ENCODE measurements at places on chromosomes 1 and 21. TPM values are rescaled to one million over a fixed set of nuclear protein-coding genes. Genes with fewer than 3 reads are reported as not detected.

Gene OR6N1
- not detected for total RNA-seq

Gene CAPN8
- total RNA-seq, result 94.7 TPM

Gene S100A12
- total RNA-seq, result not detected

Gene LIN28A
- total RNA-seq, result not detected

Gene COL6A2
- total RNA-seq, result 22.0 TPM

Gene GSTM5
- not detected for total RNA-seq

Gene RNF115
- total RNA-seq, result 8.8 TPM

Gene GPA33
- total RNA-seq, result not detected

DNA sequence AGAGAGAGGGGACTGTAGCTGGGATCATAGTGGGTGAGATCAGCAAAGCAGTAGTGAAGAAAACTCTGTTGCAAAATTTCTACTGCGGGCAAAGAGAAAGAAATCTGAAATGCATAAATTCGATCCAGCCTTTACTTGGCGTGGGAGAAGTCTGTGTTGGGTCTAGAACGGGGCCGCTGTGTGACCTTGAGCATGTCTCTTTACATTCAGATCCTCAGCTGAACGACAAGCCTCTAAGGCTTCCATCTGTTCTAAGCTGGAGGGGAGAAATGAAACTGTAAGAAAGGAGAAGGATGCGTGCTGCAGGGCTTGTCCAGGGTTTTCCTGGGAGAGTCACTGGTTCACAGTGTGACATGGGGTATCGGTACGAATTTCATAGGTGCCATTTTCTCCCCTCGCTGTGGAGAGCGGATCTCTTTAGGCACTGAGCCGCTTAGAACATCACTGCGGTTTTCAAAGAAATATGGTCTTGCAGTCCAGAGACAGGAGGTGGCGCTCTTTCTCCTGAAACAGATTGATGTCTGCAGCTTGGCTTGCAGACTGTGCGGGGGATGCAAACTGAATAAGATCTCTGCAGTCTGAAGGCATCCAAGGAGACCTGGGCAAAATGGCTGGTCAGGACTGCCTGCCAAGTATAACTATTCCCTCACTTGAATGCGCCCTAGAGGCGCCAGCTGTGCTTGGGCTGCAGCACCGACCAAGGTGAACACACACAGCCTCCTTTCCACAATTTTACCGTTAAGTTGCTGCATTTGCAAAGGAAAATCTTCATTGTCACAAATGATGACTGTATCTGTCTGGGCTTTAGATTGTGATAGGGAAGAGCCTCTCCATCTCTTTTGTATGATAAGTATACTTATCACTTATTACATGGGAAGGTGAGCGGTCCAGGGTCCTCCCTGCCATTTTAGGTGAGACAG, 104.1 kb downstream of the XCL2 start:
- no peaks in the 10 kb centered on the region for H3K36me3 ChIP-seq
- peak overlapping the region; percentile 35 for H3K4me3 ChIP-seq

DNA sequence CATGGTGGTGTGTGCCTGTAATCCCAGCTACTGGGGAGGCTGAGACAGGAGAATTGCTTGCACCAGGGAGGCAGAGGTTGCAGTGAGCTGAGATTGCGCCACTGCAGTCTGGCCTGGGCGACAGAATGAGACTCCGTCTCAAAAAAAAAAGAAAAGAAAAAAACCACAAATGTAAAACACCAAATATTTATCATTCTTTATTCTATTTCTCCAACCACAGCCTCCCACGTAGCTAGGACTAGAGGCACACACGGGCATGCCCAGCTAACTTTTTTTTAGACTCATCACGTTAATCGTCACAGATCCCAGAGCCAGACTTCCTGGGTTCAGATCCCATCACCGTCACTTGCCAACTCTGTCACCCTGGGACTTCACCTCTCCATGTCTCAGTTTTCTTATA, 13.5 kb downstream of the DNAJC16 start:
- H3K27me3 ChIP-seq, result no peaks in the 10 kb centered on the region
- no peak for DNase-seq
- no peaks in the 10 kb centered on the region for H3K36me3 ChIP-seq
- no peak overlapping the region for H3K4me3 ChIP-seq
- H3K27ac ChIP-seq, result no peak overlapping the region

GRCh38 chr1:49026230-49026811, 249.6 kb upstream of the BEND5 start:
- H3K36me3 ChIP-seq, result no peaks in the 10 kb centered on the region
- no peaks in the 10 kb centered on the region for H3K27me3 ChIP-seq
- no peak overlapping the region for H3K4me3 ChIP-seq
- DNase-seq, result no peak

DNA sequence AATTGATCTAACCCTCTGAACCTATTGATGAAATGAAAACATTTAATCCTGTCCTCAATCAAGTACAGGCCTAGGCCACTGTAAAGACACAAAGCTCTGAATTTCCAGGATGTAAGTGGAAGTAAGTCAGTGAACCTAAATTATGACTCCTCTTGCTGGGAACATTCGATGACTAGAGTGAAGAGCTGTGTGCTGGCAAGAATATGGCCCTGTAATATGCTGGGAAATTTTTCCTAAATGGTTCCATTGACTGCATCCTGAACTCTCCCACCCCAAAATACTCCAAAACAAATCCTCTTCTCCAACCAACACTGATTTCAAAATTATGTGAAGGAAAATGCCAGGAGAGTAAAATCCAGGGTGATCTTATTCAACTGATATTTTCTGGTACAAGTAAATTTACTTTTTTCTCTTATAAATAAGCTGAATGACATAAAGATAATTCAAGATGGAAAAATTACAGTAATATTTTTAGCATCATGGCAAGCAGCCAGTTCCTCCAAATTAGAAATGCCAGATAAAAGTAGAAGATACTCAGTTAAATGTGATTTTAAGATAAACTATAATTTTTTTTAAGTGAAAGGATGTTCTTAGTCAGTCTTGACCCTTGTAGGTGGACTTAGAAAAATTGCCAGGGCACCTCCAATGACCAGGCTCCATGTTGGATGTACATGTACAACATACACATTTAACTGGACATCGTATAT, 269.4 kb downstream of the PTGER3 start:
- H3K27ac ChIP-seq, result no peak overlapping the region
- no peak overlapping the region for H3K4me3 ChIP-seq
- no peaks in the 10 kb centered on the region for H3K27me3 ChIP-seq

DNA sequence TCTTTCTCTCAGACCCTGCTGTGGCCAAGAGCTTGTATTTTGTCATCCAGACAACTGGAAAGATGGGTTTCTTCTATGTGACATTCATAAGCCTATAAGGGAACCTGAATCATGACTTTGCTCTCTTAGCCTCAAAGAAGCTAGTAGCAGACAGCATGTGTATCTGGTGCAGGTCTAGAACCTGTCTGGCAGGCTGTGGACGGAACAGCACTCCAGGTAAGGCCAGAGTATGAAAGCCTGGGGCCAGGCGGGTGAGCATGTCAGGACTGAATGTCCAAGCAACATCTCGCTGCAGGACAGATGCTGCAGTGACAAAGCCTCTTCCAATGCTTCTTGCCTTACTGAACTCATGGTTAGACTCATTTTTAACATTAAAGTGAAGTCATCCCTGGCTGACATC, 32.8 kb downstream of the AKNAD1 start:
- H3K36me3 ChIP-seq, result no peaks in the 10 kb centered on the region
- peaks cover 14% of the 10 kb centered on the region for H3K4me1 ChIP-seq
- peak; percentile 32 for DNase-seq
- no peaks in the 10 kb centered on the region for H3K27me3 ChIP-seq
- H3K4me3 ChIP-seq, result no peak overlapping the region
- no peak overlapping the region for H3K27ac ChIP-seq

DNA sequence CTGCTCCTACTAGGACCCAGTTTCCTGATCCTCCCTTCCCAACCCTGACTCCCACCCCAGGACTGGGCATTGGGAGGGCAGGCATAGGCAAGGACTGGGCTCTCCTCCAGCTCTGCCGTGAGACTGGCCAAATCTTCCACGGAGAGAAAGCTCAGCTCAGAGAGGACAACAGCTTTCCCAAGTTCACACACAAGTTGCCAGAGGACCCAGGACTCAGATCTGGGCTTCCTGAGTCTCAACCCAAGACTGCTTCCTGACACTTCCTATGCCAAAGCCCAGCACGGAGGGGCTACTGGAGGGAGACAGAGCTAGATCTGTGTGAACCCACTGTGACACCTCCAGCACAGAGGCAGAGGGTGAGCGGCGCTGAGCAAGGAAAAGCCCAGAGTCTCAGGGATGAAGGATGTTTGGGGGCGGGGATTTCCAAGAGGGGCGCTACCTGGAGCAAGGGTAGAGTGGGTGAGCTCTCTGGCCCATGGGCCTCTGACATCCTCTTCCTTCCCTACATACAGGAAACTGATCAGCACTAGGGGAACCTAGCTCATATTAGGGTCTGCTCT, 7.1 kb downstream of the PDZK1IP1 start:
- no peaks in the 10 kb centered on the region for H3K27me3 ChIP-seq
- H3K4me1 ChIP-seq, result peaks cover 10% of the 10 kb centered on the region
- H3K27ac ChIP-seq, result no peak overlapping the region
- no peaks in the 10 kb centered on the region for H3K36me3 ChIP-seq
- H3K4me3 ChIP-seq, result no peak overlapping the region
- DNase-seq, result no peak

DNA sequence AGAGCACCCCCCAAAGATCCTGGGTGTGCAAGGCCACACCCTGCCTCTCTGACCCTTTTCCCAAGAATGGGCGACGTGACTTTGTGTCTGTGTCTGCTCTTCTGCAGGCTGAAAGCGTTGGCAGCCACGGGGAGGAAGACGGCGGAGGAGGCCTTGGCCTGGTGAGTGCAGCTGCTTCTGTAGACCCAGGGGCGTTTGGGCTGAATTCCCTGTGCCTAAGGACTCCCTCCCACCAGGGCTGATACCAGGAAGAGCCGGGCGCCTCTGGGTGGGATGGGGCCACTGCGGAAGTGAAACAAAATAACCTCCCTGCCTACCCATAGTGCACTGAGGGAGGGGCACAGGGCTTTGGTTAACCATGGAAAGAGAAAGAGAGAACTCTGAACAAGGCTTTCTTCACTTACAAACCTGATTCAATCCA, 2.5 kb downstream of the UBASH3A start:
- no peaks in the 10 kb centered on the region for H3K4me1 ChIP-seq
- H3K27ac ChIP-seq, result no peak overlapping the region
- H3K4me3 ChIP-seq, result no peak overlapping the region
- no peaks in the 10 kb centered on the region for H3K27me3 ChIP-seq

DNA sequence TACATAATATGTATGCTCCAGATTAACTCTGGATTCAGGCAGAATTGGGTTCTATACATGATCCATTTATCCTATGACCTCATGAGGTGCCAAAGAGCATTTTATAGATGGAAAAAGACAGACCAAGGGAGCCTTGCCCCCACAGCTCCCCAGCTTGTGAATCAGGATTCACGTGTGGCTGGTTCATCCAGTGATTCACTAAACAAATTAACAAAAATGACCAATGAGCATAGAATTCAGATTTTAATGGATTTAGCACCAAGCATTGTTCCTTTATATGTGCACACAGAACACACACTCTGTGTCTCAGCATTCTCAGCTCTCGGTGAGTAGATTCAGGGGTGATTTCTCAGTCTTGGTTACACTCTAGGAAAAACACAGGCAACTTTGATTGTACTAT, 51.7 kb upstream of the BARHL2 start:
- H3K4me1 ChIP-seq, result no peaks in the 10 kb centered on the region
- no peaks in the 10 kb centered on the region for H3K27me3 ChIP-seq
- DNase-seq, result no peak
- no peak overlapping the region for H3K27ac ChIP-seq

DNA sequence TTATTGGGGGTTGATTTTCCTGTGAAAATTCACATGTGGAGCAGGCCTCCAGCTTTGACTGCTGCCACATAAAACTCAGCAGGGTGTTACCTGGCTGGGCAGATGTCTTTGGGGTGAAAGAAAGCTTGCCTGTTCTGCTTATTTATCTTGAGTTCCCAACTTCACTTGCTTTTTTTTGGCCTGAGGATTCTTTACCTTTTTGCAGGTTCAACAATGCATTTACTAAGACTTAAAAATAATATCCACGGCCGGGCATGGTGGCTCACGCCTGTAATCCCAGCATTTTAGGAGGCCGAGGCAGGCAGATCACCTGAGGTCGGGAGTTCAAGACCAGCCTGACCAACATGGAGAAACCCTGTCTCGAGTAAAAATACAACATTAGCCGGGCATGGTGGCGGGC, 509.1 kb downstream of the KIF26B start:
- H3K27ac ChIP-seq, result no peak overlapping the region
- H3K36me3 ChIP-seq, result no peaks in the 10 kb centered on the region
- H3K4me1 ChIP-seq, result no peaks in the 10 kb centered on the region
- peaks cover 18% of the 10 kb centered on the region for H3K27me3 ChIP-seq
- DNase-seq, result no peak

DNA sequence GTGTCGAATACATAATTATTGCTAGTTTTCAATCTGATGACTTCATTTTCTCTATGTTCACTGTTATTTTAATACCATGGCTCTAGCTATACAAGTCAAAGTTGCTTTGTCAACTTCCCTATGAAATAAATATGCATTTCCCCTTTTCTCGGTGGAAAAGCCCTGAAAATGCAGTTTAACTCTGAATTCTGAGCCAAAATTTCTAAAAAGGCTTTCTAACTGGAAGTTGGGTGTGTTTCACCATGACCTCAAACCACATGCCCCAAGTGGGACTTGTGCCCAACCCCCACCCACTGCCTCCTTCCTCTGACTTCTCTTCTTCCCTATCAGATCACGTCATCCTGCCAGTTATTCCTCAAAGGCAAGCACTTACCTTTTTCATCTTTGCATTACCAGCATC, 8.9 kb downstream of the MKNK1 start:
- peaks cover 30% of the 10 kb centered on the region for H3K36me3 ChIP-seq
- no peak overlapping the region for H3K27ac ChIP-seq
- no peak overlapping the region for H3K4me3 ChIP-seq

GRCh38 chr1:229028987-229029878, 241.7 kb upstream of the RAB4A start:
- no peaks in the 10 kb centered on the region for H3K4me1 ChIP-seq
- H3K36me3 ChIP-seq, result no peaks in the 10 kb centered on the region
- H3K4me3 ChIP-seq, result no peak overlapping the region
- peaks cover 26% of the 10 kb centered on the region for H3K27me3 ChIP-seq
- no peak overlapping the region for H3K27ac ChIP-seq
- no peak for DNase-seq

- no peak overlapping the region for H3K4me3 ChIP-seq
- H3K27ac ChIP-seq, result no peak overlapping the region
- peaks cover 13% of the 10 kb centered on the region for H3K4me1 ChIP-seq
- no peaks in the 10 kb centered on the region for H3K27me3 ChIP-seq
- DNase-seq, result peak; percentile 33
- H3K36me3 ChIP-seq, result no peaks in the 10 kb centered on the region
These were observed 349.4 kb downstream of the DUSP10 start for GRCh38 chr1:221392453-221392852.

GRCh38 chr1:223326776-223327175, 37.2 kb downstream of the SUSD4 start:
- peaks cover 7% of the 10 kb centered on the region for H3K4me1 ChIP-seq
- no peak overlapping the region for H3K27ac ChIP-seq
- no peaks in the 10 kb centered on the region for H3K27me3 ChIP-seq
- no peak overlapping the region for H3K4me3 ChIP-seq

GRCh38 chr1:165686121-165686970, 12.0 kb downstream of the ALDH9A1 start:
- H3K27me3 ChIP-seq, result no peaks in the 10 kb centered on the region
- H3K4me1 ChIP-seq, result no peaks in the 10 kb centered on the region
- H3K27ac ChIP-seq, result no peak overlapping the region
- no peak overlapping the region for H3K4me3 ChIP-seq
- DNase-seq, result no peak
- peaks cover 16% of the 10 kb centered on the region for H3K36me3 ChIP-seq
